ENCODE measurements at places on chromosomes 1 and 21. TPM values are rescaled to one million over a fixed set of nuclear protein-coding genes. Genes with fewer than 3 reads are reported as not detected.

Gene MASP2
- 0.31 TPM for total RNA-seq

GRCh38 chr1:230002164-230002803, 64.8 kb upstream of the GALNT2 start:
- 0 out of 2 replicates have a peak, but pooled peaks cover 4% of the 10 kb centered on the region for H3K4me1 ChIP-seq
- no peaks in the 10 kb centered on the region for H3K27me3 ChIP-seq
- DNase-seq, result no peak
- H3K27ac ChIP-seq, result no peak overlapping the region
- no peaks in the 10 kb centered on the region for H3K36me3 ChIP-seq
- no peak overlapping the region for H3K4me3 ChIP-seq

Gene FBXO2
- total RNA-seq, result 44.4 TPM

Gene TTLL10
- total RNA-seq, result 0.45 TPM

- no peak for DNase-seq
- H3K4me3 ChIP-seq, result no peak overlapping the region
- H3K36me3 ChIP-seq, result no peaks in the 10 kb centered on the region
- no peaks in the 10 kb centered on the region for H3K4me1 ChIP-seq
Observed at GRCh38 chr21:35178827-35179226, 129.7 kb upstream of the RUNX1 start.

All from GM23338 (cell line).